ENCODE measurements at places on chromosomes 12 and 14. TPM values are rescaled to one million over a fixed set of nuclear protein-coding genes. Genes with fewer than 3 reads are reported as not detected.

DNA sequence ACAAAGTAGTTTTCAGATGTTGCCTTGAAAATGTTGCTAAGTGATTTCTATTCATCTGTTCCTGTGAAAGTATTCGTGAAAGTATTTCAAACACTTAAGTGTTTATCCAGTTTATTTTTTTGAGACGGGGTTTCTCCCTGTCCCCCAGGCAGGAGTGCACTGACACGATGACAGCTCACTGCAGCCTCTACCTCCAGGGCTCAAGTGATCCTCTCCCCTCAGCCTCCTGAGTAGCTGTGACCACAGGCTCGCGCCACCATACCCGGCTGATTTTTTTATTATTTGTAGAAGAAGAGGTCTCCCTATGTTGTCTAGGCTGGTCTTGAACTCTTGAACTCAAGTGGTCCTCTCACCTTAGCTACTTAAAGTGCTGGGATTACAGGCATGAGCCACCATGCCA, 1.7 kb downstream of the ZDHHC17 start:
- no peaks in the 10 kb centered on the region for H3K27me3 ChIP-seq
- peak overlapping the region; percentile 97 for H3K4me3 ChIP-seq
- DNase-seq, result no peak
- H3K36me3 ChIP-seq, result no peaks in the 10 kb centered on the region

DNA sequence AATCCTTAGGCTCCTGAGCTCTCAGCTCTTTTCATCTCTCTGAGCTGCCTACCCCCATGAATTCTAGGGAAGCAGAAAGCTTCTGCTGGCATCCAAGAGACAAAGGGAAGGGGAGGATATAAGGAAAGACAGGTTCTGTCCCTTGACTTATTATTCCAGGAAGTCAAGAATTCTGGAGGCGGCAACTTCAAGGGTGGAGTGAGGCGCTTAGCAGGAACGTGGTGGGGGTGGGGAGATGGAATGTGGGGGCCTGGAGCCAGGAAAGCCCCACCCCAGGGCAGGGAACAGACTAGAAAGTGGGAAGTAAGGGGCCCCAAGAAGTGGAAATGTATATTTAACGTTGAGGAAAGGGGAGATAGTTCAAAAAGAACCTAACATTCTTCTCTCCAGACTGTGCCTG, 1.4 kb downstream of the CALCOCO1 start:
- H3K27me3 ChIP-seq, result no peaks in the 10 kb centered on the region
- H3K4me3 ChIP-seq, result peak overlapping the region; percentile 94
- H3K36me3 ChIP-seq, result no peaks in the 10 kb centered on the region
- no peak overlapping the region for H3K27ac ChIP-seq
- DNase-seq, result no peak

- H3K27me3 ChIP-seq, result no peaks in the 10 kb centered on the region
- peak overlapping the region; percentile 8 for H3K27ac ChIP-seq
- no peak overlapping the region for H3K4me3 ChIP-seq
These were observed 8.9 kb downstream of the VAMP1 start for GRCh38 chr12:6461401-6462233.

- H3K4me3 ChIP-seq, result no peak overlapping the region
- no peaks in the 10 kb centered on the region for H3K36me3 ChIP-seq
- no peaks in the 10 kb centered on the region for H3K27me3 ChIP-seq
- DNase-seq, result no peak
- peak overlapping the region; percentile 78 for H3K27ac ChIP-seq
- H3K4me1 ChIP-seq, result peaks cover 42% of the 10 kb centered on the region
These were observed 80.8 kb downstream of the BHLHE41 start for GRCh38 chr12:26044007-26044394.

DNA sequence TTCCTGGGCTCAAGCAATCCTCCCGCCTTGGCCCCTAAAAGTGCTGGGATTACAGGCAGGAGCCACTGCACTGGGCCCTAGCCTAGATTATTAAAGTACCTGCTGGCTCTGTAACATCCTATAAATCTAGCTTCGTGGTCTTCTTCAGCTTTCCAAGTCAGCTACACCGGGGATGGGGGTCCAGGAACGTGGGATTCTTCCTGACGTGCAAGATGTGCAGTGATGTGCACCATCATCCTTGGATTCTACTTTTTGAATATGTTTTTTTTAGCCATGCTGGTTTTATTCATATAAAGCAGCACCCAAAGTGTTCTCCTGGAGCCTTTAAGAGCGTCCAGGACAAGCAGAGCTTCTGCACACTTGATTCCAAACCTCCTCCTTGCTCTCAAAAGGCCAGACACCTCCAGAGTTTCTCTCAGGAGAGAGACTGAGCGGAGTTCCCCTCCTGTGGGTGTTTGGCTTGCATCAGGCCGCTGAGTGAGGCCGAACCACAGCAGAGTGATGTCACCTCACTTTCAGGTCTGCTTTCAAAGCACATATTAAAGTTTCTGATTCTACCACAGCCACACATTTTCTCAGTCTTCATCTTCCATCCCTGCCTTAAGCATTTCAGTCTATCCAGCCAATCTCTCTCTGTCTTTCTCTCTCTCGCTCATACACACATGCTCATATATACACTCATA, 33.4 kb downstream of the VCPKMT start:
- H3K27ac ChIP-seq, result no peak overlapping the region
- no peak for DNase-seq
- H3K4me3 ChIP-seq, result no peak overlapping the region
- H3K27me3 ChIP-seq, result no peaks in the 10 kb centered on the region

- DNase-seq, result no peak
- H3K4me1 ChIP-seq, result peaks cover 10% of the 10 kb centered on the region
- H3K4me3 ChIP-seq, result no peak overlapping the region
- no peaks in the 10 kb centered on the region for H3K27me3 ChIP-seq
These were observed 23.1 kb upstream of the KCNK10 start for GRCh38 chr14:88346048-88346639.

- no peak overlapping the region for H3K4me3 ChIP-seq
- DNase-seq, result no peak
- H3K27me3 ChIP-seq, result no peaks in the 10 kb centered on the region
- H3K27ac ChIP-seq, result no peak overlapping the region
- no peaks in the 10 kb centered on the region for H3K36me3 ChIP-seq
These were observed 91.8 kb upstream of the TMEM260 start for GRCh38 chr14:56487761-56488160.

DNA sequence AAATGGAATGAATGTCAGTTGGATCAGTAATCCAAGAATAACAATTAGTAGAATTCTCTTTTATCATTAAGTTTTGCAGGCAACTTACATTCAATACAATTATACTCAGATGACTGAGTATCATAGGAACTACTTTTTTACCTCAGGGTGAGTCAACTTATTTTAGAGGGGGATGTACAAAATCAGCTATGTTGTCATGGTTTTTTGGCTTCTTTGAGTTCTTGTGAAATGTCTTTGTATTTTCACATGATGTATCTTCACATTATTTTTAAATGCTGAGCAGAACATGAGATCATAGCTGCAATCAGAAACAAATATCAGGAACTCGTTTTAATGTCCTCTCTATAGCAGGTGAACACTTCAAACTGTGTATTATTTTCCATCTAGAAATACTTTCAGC, 65.3 kb upstream of the PTPRR start:
- H3K4me1 ChIP-seq, result peaks cover 26% of the 10 kb centered on the region
- H3K4me3 ChIP-seq, result no peak overlapping the region
- DNase-seq, result no peak
- H3K36me3 ChIP-seq, result no peaks in the 10 kb centered on the region
- H3K27ac ChIP-seq, result no peak overlapping the region

DNA sequence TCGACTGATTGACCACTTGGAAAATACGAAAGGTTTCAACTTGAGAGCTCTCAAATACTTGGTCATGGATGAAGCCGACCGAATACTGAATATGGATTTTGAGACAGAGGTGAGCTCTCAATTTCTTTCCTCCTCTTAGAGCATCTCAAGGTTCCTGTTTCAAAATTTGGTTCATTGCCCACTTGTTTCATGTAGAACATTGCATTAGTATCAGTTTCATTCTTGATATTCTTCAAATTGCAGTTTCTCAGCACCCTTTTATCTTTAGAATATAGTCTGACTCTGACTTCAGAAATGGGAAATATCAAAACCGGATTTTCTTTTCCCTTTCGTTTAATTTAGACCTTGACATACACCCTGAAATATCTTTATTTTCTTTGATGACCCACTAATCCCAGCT, 8.8 kb downstream of the DDX47 start:
- no peak overlapping the region for H3K27ac ChIP-seq
- H3K27me3 ChIP-seq, result no peaks in the 10 kb centered on the region
- H3K4me3 ChIP-seq, result no peak overlapping the region
- DNase-seq, result no peak
- H3K4me1 ChIP-seq, result no peaks in the 10 kb centered on the region
- peaks cover 73% of the 10 kb centered on the region for H3K36me3 ChIP-seq

DNA sequence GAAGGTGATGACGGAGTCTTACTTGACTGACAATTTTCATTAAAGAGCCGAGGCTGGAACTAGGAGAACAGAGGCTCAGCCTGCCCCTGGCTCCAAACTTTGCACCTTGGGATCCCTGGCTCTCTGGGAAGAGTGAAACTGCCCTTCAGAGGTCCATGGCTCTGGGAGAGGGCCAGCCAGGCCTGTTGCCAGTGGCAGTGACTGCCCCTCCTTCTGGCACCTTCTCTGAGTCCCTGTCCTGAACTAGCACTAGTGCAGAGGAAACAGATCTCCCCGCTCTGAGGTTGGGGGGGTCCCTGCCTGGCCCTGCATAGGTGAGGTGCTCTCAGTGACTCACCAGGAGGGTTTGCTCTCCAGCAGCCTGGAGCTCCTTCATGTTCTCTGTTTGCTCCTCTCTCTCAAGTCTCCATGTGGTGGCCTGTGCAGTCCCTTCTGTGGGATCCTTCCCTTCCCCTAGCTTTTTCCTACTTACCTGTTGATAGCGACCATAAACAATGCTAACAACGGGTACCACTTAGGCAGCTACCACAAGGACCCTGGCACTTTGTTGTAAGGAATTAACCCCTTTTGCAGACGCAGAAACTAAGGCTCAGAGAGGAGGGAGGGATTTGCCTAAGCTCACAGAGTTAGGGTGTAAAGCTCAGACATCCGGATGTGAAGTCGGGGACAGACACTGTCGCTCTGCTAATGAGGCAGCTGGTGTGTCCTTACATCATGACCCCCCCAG, 22.4 kb downstream of the FAM222A start:
- H3K4me1 ChIP-seq, result peaks cover 34% of the 10 kb centered on the region
- no peaks in the 10 kb centered on the region for H3K36me3 ChIP-seq
- H3K4me3 ChIP-seq, result no peak overlapping the region
- H3K27me3 ChIP-seq, result no peaks in the 10 kb centered on the region
- no peak overlapping the region for H3K27ac ChIP-seq
- DNase-seq, result peak; percentile 9

DNA sequence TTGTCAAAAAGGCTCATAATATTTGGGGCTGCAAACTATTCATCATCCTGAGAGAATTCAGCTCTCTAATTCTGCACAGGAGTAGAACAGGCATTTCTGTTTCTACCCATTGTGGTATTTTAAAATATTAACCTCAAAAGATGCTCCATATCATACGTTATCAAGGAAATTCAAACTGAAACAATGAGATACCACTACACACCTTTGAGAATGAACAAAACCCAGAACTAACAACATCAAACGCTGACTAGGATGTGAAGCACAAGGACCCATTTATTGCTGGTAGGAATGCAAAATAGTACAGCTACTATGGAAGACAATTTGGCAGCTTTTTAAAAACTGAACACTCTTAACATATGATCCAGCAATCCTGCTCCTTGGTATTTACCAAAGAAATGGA, 171.8 kb downstream of the DUSP6 start:
- H3K4me1 ChIP-seq, result peaks cover 7% of the 10 kb centered on the region
- no peaks in the 10 kb centered on the region for H3K36me3 ChIP-seq
- no peaks in the 10 kb centered on the region for H3K27me3 ChIP-seq
- no peak overlapping the region for H3K27ac ChIP-seq

GRCh38 chr14:69708586-69709560, 58.1 kb upstream of the SRSF5 start:
- H3K36me3 ChIP-seq, result no peaks in the 10 kb centered on the region
- H3K4me1 ChIP-seq, result peaks cover 49% of the 10 kb centered on the region
- DNase-seq, result peak; percentile 66
- H3K4me3 ChIP-seq, result no peak overlapping the region

DNA sequence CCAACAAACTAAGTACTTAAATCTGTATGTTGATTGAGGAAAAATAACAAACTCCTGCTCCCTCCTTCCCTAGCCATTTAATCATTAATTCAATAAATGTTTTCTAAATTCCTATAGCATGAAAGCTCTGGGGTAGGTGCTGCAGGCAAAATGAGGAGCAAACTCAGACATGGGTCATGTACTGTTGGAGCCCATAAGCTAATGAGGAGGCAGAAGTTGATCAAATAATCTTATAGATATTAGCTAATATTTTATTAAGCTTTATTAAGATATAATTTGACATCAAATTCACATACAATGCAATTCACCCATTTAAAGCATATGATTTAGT, 70.6 kb downstream of the SYNE2 start:
- no peak overlapping the region for H3K27ac ChIP-seq
- H3K36me3 ChIP-seq, result peaks cover 11% of the 10 kb centered on the region
- H3K4me3 ChIP-seq, result no peak overlapping the region

- no peak overlapping the region for H3K4me3 ChIP-seq
- no peaks in the 10 kb centered on the region for H3K4me1 ChIP-seq
- no peak overlapping the region for H3K27ac ChIP-seq
- H3K36me3 ChIP-seq, result no peaks in the 10 kb centered on the region
- no peaks in the 10 kb centered on the region for H3K27me3 ChIP-seq
These were observed 71.4 kb downstream of the KCNK10 start for GRCh38 chr14:88251650-88252049.

DNA sequence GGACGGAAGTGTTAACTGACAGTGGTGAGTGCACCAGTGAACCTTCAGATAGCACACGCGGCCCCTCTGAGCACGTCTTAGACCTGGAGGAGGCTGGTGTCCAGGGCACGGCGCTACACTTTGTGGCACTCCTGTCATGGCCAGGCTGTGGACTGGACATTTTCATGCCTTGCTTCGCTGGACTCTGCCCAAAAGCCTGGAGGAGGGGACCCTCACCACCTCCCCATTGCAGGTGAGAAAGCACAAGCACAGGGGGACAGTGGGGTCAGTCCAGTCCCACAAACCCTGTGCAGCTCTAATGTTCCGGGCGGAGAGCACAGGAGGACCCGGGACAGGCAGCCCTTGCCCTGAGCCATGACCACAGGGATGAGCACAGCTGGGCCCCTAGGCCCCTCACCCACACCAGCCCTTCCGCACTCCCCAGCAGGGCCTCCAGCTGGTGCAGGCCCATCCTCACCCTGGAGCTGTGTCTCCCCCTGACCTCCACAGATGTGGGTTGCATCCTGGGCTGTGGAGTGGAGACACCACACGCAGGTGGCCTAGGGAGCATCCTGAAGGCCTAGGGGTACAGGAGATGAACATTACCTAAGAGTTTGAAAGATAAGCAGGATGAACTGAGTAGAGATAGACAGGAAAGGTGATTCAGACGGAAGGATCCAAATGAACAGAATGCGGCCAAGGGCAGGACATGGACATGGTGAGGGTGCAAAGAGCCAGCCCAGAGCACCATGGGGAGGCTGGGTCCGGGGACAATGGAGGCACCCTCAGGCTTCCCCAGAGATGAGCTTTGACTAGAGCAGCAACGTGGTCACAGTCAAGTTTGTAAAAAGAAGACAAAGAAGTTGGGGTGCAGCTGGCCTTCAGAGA, 132.8 kb downstream of the BCL11B start:
- no peak for DNase-seq
- peaks cover 30% of the 10 kb centered on the region for H3K4me1 ChIP-seq
- no peak overlapping the region for H3K27ac ChIP-seq
- H3K36me3 ChIP-seq, result no peaks in the 10 kb centered on the region
- no peaks in the 10 kb centered on the region for H3K27me3 ChIP-seq

- H3K4me3 ChIP-seq, result no peak overlapping the region
- no peak for DNase-seq
- H3K36me3 ChIP-seq, result no peaks in the 10 kb centered on the region
- no peak overlapping the region for H3K27ac ChIP-seq
- H3K27me3 ChIP-seq, result no peaks in the 10 kb centered on the region
These were observed 272.6 kb downstream of the CCER1 start for GRCh38 chr12:90682398-90682797.

The ABCC9 gene
- total RNA-seq, result 0.02 TPM

The BICDL1 gene
- 23.1 TPM for total RNA-seq

The TMEM63C gene
- total RNA-seq, result 8.8 TPM

The PDE3A gene
- 2.3 TPM for total RNA-seq

The NEMP1 gene
- total RNA-seq, result 39.6 TPM

Measured in WTC11 (cell line).